ENCODE measurements at places on chromosomes 12 and 14.

DNA sequence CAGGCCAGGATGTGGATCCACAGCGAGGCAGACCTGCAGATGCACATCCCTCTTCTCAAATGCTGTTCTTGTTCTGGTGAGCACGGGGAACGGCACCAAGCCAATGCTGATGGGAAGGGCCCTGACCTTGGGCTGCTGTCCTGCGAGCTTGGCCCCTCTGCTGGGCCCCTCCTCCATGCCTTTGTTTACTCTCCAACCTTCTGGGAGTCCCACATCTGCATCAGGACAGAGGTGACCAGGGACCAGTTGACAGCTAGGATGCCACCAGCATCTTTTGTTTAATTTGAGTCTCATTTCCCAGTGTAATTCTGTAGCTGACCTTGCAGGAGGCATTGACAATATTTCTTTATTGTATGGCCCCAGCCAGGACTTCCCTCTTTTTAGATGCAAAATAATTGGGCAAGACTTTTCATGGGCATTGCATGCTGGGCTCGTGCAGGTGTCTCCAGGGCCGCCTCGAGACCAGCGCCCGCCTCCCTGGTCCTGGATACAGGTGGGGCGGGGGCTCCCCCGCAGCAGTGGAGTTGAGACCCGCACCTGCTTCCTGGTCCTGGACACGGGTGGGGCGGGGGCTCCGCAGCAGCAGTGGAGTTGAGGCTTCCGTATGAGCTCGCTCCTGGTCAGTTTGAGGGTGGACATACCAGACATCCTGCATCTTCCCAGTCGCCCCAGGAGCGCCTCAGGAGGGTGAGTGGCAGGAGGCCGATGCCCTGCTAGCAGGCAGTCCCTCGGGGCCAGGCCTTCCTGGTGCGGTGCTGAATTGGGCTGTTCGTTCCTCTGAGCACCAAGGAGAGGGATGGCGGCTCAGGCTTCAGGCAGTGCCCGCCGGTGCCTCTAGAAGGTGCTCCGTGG, 11.4 kb downstream of the PACS2 start:
- DNase-seq, result no peak

- DNase-seq, result no peak
These were observed 618 bp upstream of the ANKRD52 start for GRCh38 chr12:56258820-56259183.

- DNase-seq, result peak; percentile 24
These were observed 262.0 kb downstream of the MED13L start for GRCh38 chr12:116015525-116015924.

DNA sequence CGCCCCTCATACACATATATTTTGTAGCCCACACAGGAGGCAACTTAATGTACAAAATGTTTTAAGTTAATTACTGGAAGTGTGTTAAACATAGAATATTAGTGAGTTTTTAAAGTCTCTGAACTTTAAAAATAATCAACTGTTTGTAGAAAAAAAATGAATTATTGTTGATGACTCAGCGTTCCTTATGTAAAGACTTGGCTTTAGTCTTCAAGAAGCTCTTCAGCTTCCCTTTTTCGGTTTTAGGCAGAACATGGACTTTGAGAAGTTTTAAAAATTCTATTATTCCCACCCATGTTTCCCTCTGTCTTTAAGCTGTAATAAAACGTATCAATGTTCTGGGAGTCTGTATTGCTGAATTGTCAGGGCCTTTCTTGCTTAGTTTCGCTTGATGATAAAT, 269.5 kb downstream of the FBXL14 start:
- no peak for DNase-seq

DNA sequence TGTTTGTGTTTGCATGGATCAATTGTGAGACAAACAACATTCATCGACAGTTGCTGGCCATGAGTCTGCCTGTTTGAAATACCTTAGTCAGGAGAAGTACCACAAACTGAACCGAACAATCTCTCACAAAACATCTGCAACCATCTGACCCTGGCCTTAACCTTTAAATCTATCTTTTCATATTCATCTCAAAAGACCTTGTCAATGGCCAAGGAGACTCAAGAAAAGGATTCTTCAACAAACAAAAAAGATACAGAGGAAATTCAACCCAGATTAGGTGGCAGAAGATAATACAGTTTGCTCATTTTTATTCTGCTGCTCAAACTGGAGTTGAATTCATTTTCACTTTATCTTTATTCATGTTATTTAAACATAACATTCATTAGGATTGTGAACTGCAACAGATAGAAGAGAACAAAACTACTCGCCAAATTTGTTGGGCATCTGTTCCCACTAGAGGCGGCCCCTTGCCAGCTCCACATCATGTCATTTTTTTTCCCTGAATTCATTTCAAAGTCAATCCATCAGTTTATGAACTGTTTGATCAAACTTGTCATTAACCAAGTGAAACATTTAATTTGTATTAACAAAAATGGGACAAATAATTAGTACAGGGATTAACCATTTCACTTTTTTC, 152.3 kb upstream of the OTX2 start:
- no peak for DNase-seq

- no peak for DNase-seq
These were observed 119.1 kb downstream of the DENND5B start for GRCh38 chr12:31471823-31472222.

GRCh38 chr12:44224399-44225148, 388.7 kb downstream of the TMEM117 start:
- no peak for DNase-seq

DNA sequence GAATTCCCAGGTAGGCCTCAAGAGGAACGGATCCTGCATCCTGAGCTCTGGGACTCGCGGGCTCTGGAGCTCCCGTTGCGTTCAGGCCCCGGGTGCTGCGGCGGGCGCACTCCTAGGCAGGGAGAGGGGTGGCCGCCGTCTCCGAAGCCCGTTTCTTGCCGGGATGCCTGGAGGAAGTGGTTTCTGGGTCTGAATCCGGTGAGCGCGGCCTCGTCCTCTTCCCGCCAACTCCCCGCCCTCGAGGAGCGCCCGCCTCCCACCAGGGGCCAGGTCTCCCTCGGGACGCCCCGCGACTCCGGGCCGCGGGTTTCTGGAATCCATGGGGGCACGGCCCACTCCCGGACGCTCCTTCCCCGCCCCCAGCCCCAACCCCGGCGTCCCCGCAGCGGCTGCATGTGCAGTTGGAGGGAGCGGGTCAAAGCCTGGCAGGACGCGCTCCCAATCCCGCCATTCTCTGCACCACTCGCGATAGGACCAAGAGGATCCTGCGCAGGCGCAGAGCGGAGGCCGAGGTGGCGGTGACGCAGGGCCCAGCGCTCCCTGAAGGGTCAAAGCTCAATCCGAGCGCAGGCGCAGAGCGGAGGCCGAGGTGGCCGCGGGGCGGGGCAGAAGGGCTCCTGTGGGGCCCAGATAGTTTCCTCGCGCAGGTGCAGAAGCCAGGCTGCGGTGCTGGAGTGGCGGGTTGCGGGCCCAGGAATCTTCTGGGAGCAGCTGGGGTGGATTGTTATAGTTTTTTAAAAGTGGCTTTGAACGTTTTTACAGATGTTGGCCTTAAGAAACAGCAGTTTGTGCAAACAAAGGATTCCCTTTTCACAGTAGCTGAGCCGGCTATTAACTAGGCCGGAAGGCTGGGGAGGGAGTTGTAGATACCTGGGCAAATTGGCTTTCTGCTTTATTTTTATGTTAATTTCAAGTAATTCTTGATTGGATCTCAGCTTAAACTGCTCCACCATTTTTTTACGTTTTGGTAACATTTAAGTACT, 796.4 kb downstream of the AACS start:
- DNase-seq, result no peak

- DNase-seq, result peak; percentile 37
These were observed 78.3 kb upstream of the BDKRB2 start for GRCh38 chr14:96126339-96126782.

GRCh38 chr14:79911744-79912143, 299.6 kb downstream of the DIO2 start:
- no peak for DNase-seq

DNA sequence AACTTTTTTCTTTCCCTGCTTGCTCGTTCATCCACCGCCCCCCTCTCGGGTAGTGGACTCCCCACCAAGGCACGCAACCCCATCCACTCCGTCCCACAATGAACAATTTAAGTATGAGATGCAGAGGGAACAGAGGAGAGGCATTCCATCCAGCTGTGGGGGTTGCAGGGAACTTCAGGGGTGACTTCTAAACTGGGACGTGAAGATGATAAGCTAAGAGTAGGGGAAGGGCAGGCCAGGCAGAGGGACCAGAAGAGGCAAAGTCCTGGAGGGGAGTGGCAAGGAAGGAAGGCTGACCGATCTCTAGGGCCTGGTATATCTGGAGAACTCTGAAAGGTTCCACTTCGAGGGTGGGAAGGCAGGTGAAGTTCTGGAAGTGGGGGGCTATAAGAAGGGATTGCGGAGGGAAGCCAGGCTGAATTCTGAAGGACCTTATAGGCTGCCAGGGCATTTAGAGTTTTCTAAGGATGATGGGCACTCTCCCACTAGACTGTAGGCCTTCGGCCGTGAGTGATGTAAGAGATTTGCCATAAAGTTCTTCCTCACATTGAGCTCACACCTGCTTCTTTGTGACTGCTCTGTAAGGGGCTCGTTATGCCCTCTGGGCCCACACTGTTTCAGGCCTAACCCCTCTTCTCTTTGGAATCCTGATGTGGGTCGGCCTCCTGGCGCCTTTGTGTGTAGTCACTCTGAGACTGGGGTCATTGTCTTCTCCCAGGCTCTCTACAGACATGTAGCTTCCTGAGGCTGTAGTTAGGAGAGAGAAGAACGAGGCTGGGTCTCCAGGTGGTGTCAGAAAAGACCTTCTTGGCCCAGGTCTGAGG, 12.1 kb downstream of the NFATC4 start:
- no peak for DNase-seq

GRCh38 chr12:117821480-117822175, 147.2 kb downstream of the KSR2 start:
- DNase-seq, result no peak

GRCh38 chr12:84412226-84412625, 500.4 kb downstream of the SLC6A15 start:
- DNase-seq, result no peak

- no peak for DNase-seq
These were observed 116.2 kb upstream of the ARID2 start for GRCh38 chr12:45613296-45613695.

DNA sequence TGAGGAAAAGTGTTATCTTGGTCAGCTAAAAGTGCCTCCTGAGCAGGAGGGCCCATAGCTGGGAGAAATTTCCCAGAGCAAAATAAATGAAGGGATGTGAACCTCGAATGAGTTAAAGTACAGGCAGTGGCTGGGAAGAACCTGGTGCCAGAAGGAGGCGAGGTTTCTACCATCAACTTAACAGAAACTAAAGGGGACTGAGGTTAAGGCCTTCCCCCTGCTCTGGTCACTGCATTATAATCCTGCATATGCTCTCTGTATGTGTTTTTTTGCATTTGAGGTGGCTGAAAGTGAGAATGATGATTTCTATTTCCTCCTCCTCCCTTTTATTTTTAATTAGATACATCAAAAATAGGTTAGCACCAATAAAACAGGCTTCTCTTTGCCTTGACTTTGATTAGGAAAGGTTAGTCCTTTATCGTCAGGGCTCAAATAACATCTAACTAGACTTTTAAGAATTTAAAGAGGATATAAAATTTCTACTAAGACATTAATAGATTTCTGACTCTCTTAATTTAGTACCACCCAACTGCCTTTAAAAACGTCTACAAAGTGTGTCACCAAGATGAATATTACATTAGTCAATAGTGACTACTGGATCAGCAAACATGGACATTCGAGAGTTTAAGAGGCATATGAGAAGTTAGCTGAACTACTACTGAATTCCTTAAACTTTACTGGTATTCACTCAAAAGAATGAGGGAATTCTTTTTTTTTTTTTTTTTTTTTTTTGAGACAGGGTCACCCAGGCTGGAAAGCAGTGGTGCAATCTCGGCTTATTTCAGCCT, 49.2 kb downstream of the GALNT4 start:
- peak; percentile 18 for DNase-seq

GRCh38 chr12:52975820-52976573, 27.1 kb downstream of the KRT18 start:
- DNase-seq, result no peak

DNA sequence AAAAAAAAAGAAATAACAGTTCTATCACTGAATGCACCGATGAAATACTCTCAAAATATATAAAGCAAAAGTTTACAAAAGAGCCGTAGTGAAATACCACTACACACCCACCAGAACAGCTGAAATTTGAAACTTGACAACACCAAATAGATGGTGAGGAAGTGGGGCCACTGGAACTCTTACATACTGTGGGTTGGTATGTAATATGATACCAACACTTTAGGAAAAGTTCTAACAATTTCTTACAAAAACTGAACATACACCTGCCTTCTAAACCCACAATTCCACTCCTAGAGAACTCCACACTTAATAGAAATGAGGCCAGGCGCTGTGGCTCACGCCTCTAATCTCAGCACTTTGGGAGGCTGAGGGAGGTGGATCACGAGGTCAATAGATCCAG, 14.1 kb downstream of the EIF5 start:
- no peak for DNase-seq

DNA sequence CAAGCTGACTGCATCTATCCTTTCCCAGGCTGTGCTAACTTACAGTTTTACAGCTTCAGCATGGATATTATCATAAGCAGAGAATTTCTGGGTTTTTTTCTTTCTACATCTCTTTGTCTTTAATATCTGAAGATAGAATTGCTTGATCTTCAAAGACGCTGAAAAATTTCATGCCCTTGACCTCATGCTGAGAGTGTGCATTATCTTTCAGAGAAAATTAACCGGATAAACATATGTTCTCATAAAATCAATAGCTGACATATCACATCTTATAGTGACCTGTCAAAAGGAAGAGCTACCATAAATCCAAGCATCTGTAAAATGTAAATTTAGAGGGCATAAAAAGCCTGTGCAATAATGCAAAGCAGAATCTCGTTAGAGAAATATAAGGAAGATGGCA, 1704.1 kb upstream of the FLRT2 start:
- no peak for DNase-seq

- DNase-seq, result no peak
These were observed 97.9 kb upstream of the RESF1 start for GRCh38 chr12:31861360-31861759.

DNA sequence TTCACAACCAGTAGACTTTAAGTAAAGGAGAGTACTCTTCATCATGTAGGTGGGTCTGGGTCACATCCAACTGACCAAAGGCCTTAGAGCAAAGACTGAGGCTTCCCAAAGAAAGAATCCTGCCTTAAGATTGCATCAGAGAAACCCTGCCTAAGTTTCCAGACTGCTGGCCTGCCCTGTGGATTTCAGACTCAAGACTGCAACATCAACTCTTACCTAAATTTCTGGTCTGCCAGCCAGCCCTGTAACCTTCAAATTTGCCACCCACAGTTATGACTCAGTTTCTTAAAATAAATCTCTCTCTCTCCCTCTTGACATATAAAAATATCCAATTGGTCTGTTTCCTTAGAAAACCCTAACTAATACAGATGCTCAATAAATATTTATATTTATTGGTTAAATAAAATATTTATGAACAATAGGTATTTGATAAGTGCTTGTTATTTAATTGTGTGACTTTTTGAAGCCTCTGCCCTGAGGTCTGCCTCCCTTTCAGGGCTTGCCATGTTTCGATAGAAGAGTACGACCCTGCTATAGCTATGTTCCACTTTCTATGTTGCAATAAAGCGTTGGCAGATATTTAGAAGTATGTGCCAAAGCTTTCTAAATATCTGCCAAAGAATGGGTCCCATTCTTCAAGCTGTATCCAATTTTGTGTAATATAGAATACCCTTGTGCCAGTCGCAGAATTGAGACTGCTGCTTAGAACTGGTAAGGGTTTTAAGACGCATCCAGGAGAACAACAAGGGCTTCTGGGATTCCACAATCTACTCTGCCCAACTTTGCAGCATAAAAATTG, 65.7 kb downstream of the TMEM30B start:
- no peak for DNase-seq

GRCh38 chr14:20775901-20776300, 5.2 kb upstream of the RNASE6 start:
- DNase-seq, result no peak

Data from GM13976 (cell line).